Activated naive CD4-positive, alpha-beta T cell (primary cell): ENCODE measurements at places on chromosomes 6 and 20.

- no peak for DNase-seq
These were observed 295.7 kb downstream of the PHACTR1 start for GRCh38 chr6:13012296-13012695.

GRCh38 chr6:44898296-44898930, 429.7 kb upstream of the RUNX2 start:
- DNase-seq, result no peak

DNA sequence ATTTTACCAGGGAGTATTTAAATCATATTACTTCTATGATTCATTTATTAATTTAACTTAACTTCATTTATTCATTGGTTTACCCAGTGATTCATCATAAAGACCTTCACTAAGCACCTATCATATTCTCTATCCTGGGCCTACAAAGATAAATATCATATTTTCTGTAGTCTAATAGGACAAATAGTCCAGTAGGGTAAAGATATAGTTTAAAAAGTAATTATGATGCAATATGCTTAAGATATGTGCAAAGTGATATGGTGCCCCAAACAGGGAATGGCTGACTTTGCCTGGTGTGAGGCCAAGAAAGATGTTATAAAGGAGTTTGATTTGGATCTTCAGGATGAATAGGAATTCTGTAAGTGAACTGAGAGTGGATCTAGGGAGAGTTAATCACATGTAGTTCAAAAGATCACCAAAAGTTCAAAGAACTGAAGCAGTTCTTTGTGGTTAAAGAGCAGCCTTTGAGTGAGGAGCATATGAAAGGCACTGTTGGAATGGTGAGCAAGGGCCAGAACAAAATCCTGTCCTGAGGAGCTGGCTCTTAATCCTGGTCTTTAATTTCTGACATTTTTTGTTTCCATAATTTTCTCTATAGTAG, 45.5 kb downstream of the MLIP start:
- DNase-seq, result no peak

DNA sequence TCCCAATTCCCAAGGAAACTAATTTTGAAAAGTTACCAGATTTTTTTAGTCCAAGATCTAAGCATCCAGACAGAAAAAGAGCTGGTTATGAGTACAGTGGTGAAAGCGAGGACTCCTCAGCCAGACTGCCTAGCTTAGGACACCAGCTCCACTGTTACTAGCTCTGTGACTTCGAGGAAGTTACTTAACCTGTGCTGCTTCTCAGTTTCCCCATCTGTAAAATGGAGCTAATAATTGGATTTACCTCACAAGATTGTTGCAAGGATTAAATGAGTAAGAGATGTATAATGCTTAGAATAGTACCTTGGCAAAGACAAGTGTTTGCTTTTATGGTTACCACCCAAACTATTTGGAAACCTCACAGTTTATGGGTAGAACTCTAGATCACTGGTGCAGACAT, 1.1 kb downstream of the NT5DC1 start:
- DNase-seq, result no peak

GRCh38 chr6:103983860-103984259, 875.9 kb downstream of the HACE1 start:
- DNase-seq, result no peak

DNA sequence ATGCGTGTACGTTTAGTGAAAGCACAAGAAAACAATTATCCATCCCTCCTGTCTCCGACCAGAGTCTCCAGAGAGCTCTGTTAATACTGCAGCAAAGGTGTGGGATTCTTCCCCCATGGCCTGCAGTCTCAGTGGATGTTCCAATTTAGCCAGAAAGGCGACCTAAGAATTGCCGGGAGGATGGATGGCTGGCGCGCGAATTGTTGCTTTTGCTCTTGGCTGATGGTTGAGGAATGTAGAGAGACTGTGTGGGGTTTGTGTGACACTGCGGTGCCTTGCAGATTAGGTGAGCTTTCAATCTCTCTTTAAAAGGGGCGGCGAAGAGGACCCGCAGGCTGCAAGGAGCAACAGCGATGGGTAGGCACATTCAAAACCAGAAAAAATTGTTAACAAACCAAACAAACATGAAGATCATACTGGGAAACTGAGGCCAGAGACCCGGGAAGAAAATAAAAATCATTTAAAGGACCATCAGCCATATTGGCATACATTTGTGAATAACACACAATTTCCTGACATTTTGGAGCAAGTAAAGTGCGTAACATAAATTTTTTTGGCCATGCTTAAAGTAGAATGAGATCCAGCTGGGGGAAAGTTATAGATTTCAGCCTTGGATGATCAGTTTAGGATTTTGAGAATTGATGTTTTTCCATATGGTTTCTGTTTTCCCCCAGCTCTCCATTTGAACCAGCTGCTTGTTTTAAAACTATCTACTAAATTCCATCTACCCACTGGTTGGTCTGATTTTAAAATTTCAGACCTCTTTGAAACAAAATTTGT, 46.3 kb downstream of the GNAS start:
- no peak for DNase-seq

DNA sequence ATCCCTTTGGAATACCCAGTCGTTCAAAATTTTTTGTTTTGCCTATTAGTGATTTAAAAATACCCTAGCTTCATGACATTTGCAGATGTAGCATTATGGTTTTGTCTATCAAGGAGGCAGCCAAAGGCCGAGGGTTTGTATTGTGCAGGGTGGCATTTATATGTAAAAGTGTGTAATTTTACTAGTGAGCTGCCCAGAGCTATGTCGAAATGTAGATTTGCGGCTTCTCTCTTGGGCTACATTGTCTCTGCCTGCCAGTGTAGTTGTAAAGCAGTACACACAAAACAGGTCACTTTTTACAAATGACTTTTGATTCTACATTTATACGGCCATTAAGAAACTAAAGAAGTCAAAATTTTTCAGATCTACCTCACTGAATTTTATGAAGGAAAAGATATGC, 87.7 kb downstream of the TSHZ2 start:
- no peak for DNase-seq

GRCh38 chr6:150100745-150101144, 31.8 kb upstream of the ULBP3 start:
- no peak for DNase-seq

DNA sequence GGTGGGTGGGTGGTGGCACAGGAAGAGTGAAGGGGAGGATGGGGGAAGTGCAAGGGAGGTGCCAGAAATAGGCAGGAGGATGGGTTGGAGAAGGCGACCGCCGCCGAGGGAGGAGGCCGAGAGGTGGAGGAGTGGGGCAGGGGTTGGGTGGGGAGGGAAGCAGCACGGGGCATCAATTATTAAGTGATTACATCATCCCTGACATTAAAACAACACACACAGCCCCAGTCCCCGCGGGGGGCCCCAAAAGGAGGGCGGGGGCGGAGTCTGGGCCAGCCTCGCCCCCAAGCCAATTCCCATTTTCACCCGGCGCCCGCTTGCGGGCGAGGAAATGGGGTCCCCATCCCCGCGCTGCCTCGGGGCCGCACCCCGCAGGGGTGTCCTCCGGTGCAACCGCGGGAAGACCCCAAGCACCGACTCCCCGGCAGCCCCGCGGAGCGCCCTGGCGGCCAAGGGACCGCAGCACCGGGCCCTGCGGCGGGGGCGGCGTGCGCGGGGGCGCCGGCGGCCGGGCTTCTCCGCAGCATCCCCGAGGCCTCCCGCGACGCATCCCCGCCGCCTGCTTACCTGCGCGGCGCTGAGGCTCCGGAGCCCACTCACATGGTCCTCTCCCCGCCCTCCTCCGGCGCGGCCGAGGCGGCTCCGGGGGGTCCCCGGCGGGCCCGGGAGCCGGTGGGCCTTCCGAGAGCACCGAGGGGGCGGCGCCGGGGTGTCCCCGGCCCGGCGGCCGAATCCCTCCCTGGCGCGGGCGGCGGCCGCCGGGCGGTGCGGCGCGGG, 663 bp downstream of the FYN start:
- DNase-seq, result no peak

- no peak for DNase-seq
These were observed 82.3 kb downstream of the CD164 start for GRCh38 chr6:109299776-109300564.
